Tibial artery (tissue), 4 donors: ENCODE measurements at places on chromosomes 5 and 9.

DNA sequence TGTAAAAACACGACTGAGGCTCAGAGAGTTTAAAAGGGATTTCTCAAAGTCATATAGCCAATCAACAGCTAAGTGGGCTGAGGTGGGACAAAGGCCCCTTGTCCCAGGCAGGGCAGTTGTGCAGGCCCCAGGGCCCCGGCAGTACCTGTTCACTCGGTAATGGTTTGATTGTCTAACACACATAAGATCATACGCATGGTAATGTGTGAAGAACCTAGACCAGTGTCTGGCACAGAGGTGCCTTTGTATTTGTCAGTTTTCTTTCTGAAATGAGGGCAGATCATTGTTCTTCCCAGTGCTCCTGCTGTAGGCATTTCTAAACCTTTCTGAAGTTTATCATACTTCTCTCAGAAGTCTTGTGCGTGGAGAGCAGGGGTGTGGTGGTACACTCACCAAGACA is 66.8 kb downstream of the IPPK start:
- DNase-seq = no peak

DNA sequence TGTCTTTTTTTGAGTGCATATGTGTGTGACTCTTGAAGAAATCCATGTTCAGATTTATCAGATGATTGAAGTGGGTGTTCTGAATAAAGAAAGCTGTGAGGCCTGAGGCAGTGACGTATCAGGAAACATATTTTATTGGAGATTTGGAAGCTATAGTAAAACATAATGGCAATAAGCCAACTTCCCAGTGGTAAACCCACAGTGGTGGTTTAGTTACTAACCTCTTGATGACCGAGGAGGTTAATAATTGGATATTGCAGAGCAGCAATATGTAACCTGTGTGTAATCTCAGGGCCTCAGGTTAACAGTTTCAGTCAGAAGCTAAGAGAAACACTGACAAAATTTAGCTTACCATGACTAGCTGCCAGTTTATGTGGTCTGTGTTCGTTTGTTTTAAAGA is 6.9 kb downstream of the RGMB start:
- DNase-seq = no peak

GRCh38 chr9:109817846-109818472 is 38.0 kb downstream of the PALM2AKAP2 start:
- DNase-seq = peak; percentile 72

- DNase-seq = no peak
Measured at GRCh38 chr5:32369032-32369431, 56.3 kb upstream of the MTMR12 start.

GRCh38 chr9:23779220-23779619 is 46.8 kb downstream of the ELAVL2 start:
- no peak for DNase-seq

DNA sequence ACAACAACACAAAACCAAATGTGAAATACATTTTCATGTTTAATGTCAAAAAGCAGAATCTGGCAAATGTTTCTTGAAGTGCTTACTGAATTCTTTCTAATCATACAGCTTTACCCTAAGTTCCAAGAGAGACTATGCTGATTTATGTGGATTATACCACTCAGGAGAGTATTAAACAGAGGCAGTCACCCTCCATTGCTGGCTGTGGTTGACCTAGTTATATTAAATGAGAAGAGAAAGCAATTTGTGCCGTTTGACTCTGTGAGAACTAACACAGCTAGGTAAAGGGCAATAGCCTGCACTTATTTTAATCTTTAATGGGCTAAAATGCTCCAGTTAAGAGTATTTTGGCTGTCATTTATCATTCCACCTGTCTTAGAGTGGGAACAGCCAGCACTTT is 62.6 kb downstream of the ELL2 start:
- no peak for DNase-seq

GRCh38 chr5:141245250-141245717 is at the start of gene PCDHB15:
Gene PCDHB15 (plus strand): TSS chr5:141245395. CDS start chr5:141245579, 184 bp downstream.
- no peak for DNase-seq

DNA sequence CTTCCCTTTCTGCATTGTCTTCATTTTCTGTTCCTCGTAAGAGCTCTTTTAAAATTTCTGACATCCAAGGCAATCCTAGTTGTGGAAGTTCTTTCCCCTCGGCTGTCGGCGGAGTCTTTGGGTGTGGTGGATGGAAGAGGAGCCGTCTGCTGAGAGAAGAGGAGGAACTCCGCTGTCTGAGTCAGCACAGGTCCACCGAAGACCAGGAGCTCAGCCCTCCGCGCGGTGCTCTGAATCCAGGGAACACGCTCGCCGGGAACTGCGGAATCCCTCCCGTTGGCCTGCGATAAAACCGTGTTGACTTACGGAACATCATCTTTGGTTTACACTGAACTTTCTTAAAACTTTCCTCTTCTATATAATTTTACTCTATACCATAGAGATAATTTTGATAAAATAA is 100.7 kb upstream of the IRX4 start:
- no peak for DNase-seq

DNA sequence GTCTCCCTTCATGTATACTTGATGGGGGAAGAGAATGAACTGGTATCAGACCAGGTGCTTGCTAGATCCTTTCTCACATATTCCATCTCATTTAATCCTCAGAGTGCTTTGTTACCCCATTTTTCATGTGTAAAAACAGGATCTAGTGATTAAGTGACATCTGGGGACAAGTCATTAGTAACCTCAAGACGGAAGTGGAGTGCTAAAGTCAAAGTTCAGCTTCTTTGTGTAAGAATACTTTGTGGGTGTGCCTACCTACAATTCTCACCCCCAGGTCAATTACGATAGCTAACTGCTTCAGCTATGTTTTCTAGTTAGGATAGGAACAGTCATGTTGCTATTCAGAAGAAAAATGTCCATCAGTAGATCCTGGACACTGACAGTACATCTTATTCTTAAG is 3.1 kb upstream of the FAM120AOS start:
- no peak for DNase-seq

- DNase-seq = no peak
Measured at GRCh38 chr9:31520301-31521085, 864.0 kb upstream of the ACO1 start.

- no peak for DNase-seq
Measured at GRCh38 chr5:9624196-9624947, 5.8 kb downstream of the TAS2R1 start.

DNA sequence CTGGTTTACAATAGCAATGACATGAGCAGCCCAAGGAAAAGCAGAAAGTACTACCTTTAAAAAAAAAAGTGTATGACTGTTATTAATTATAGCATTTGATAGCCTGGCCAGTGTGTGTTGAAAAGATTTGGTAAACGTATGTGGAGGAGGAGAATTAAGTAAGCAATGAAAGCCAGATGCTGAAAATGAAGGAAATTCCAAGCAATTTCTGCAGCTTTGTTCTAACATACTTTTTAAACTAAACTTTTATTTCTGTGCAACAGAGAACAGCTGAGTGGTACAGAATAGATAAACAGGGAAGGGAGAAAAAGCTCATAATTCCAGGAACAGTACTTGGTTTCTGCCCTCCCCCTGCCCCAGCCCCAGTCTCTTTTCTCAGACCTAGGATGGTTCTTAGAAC is 252.6 kb downstream of the ADAMTSL1 start:
- no peak for DNase-seq

GRCh38 chr5:149823375-149823774 is 93.3 kb downstream of the PPARGC1B start:
- no peak for DNase-seq

DNA sequence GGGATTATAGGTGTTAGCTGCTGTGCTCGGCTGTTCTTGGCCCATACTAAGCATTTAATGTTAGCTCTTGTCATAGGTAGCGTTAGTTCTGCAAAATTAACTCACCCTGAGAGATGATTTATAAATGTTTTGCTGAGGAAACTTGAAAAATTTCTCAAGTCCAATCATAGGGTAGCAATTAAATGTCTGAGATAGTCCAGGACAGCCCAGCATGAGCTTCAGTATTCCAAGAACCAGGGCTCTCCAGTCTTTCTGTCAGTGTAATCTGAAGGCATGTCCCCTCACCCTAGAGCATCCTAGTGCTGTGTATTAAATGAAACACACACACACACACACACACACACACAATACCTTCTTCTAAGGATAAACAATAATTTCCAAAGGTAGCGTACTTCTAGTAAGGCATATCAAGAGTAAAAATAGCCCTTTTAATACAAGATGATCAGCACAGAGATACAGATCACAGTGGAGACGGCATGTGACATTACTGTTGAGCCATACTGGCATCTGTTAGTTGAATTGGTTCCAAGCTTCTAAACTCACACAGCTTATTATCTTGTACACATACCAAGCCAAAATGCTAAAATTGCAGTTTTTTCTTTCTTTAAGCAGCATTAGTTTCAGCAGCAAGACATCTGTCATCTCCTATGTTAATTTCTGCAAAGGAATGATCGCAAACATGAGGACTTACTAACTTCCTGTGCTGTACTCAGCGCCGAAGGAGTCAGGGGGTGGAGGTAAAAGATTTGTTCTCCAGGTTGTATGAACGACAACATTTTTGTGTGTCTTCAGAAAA is 46.3 kb upstream of the JMY start:
- no peak for DNase-seq

GRCh38 chr5:133340002-133340755 is 272.2 kb downstream of the FSTL4 start:
- no peak for DNase-seq

- DNase-seq = no peak
Measured at GRCh38 chr5:16654647-16655334, 38.0 kb upstream of the RETREG1 start.

DNA sequence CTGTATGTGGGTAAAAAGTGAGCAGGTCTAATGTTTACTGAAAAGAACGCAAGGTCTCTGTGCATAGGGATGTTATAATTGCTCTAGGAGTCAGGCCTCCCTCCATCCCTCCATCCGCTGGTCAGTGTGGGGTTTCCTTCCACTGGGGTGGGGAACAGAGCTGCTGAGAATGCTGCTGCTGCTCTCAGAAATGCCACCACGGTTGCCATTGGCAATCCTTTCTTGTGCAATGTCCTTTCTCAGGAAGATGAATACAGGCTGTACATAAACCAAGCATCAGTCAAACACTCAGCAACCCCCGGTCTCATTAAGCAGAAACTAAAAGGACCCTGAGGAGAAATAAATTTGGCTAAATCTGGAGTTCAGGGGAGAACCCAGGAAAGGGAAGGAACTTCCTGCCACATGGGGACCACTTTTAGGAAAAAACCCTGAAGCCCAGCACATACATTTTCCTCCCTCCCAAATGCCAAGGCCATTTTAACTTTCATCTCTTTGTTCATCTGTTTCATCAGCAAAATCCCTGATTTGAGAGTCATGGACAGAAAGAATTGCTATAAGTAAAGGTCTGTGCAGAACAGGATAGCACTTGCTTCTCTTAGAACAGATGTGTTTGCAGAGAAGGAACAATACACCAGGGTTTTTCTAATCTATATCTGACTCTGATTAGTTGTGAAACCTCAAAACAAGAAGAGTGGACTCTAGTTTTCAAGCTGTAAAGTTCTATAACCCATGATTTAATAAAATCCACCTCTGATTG is 70.4 kb upstream of the SLC1A3 start:
- no peak for DNase-seq

DNA sequence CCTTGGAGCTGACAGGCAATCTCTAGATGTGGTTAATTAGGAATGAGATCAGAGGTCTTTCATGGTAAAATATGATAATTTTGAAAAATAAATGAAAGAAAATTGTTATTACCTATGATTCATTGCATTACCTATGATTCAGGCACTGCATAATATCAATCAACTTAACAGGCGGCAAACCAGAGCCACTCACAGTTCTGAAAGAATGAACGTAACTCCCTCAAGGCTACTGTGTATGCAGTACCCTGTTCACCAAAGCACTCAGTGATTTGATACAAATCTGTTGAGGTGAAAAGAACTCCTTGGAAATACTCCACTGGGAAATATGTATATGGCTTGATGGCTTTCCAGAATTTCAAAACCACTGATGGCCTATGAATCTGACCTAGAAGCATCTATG is 398.9 kb downstream of the ACTL7B start:
- DNase-seq = no peak

GRCh38 chr9:128150594-128151308 is 1.5 kb downstream of the LCN2 start:
- peak; percentile 63 for DNase-seq

GRCh38 chr9:78144663-78145377 is 91.1 kb upstream of the CEP78 start:
- DNase-seq = no peak

DNA sequence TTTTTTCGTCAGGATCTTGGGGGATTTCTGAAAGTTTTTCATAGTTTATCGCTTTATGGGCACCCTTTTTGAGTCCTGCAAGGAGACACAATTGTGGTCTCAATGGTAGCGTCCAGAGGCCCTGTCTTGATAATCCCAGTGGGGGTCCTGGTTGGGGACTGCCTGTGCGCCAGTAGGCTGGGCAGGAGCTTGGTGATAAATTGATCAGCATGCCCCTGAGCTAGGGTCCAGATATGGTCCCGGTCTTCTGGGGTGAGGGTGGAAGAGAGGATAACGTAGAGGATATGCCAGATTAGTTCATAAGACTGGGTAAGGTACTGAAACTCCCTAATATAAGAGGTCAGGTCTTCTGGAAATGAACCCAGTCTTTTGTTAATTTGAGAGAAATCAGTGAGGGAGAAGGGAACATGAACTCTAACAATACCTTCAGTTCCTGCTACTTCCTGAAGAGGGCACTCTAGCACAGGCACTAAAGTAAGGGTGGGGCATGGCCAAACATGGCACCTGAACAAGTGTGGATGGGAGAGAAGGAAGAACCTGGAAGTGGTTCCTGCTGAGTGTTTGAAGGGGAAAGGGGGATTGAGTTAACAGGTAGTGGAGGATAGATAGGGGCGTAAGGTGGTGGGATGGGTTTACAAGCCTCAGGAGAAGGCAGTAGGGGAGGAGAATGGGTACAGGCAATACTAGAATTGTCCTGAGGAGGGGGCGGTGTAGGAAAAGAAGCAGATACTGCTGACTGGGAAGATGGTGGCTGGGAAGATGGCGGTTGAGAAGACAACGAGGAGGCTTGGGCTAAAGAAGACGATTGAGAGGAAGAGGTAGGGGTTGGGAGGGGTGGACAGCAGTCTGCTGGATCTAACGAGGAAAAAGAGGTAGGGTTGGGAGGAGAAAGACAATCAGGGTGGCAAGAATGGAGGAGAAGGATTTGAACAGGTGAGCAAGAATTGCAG is 33.8 kb upstream of the ANXA2R start:
- DNase-seq = no peak

DNA sequence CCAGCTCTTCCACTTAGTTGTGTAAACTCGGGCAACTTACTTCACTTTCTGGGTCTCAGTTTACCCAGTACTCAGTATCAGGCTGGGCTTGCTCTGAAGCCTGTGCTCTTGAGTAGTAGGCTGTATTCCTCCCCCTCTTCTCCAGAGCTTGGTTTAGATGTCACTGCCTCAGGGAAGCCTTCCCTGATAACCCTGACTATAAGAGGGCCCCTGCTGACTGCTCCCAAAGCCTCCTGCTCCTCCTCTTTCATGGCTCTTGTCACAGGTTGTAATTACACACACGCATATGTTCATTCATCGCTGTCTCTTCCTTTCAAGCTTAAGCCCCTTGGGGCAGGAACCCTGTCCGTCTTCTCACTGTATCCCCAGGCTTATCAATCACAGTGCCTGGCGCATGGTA is 140.2 kb downstream of the RGS3 start:
- DNase-seq = no peak
